Stimulated activated CD8-positive, alpha-beta memory T cell treated with anti-CD3 and anti-CD28 coated beads, Interleukin-2, amount 100 ng/mL, for 1 hour (primary cell): ENCODE measurements at places on chromosomes 5 and 9.

- DNase-seq = no peak
Observed at GRCh38 chr5:122702524-122702875, 72.4 kb upstream of the SNX2 start.

DNA sequence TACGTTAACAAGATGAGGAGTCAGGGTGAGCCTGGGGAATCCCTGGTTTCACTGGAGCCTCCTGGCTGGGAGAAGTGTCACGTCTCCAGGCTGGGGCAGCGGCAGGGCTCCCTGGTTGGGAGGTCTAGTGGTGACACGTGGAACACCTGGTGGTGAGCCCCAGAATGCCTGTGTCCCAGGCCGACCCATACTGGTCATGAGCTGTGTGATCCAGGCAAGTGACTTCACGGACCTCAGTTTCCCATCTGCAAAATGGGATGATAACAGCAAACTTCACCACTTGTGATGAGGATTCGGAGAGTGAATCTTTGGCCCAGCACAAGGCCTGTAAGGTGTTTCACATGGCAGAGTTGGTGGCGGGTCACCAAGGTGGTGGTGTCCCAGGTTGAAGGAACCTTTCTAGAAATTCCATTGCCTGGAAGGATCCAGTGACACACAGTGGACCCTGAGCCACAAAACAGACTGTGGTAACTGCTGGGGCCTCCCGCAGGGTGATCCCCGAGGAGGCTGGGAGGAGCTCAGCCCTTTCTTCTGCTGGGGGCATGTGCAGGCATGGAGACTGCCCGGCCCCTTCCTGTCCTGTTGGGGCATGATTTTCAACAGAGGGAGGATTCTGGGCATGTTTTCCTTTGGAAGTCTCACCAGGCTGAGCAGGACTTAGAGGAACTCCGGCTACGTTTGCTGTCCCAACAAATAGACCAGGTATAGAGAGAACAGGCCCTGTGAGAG is 153.9 kb upstream of the IER5L start:
- no peak for DNase-seq

DNA sequence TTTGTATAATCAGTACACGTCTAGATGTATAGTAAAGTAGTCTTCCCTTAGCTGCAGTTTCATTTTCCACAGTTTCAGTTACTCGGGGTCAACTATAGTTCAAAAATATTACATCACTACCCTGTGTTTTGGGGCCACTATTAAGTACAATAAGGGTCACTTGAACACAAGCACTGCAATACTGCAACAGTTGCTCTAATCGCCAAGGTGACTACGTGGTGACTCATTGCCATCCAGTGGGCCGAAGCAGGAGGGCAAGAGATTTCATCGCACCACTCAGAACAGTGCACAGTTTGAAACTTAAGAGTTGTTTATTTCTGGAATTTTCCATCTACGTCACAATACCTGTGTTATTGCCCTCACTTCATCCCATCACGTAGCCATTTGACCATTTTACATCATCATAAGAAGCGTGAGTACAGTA is at the start of gene ARL14EPL:
Gene ARL14EPL (plus strand): TSS at position 379 of the 424 bp plus-strand sequence. CDS start 18,994 bp downstream, outside the sequence.
- DNase-seq = no peak

DNA sequence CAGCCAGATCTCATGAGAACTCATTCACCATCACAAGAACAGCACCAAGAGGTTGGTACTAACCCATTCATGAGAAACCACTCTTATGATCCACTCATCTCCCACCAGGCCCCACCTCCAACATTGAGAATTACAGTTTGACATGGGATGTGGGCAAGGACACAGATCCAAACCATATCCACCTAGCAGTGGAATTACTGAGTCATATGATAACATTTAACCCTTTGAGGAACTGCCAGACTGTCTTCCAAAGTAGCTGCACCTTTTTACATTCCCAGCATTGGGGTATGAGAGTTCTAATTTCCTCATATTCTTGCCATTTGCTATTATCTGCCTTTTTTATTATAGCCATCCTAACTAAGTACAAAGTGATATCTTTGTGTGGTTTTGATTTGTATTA is 51.9 kb downstream of the CTNNA1 start:
- no peak for DNase-seq

DNA sequence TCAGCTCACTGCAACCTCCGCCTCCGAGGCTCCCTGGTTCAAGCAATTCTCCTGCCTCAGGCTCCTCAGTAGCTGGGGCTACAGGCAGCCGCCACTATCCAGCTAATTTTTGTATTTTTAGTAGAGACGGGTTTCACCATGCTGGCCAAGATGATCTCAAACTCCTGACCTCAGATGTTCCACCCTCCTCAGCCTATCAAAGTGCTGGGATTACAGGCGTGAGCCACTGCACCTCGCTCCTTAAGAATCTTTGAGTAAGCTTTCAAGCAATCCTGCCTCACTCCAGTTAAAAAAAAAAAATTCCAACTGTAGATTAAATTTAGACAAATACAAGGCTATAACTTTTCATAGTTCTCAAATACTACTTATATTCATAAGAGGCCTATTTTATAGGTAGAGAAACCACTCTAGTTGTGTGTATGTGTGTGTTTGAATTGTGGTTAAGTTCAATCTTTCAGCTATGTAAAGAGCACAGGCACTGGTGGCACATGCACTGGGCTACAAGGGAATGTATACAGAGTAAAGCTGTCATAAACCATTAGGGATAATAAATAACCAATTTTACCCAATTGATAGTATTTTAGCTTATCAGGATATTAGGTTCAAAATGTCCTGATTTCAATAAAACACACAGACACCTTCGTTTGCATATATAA is 50.6 kb upstream of the RAPGEF6 start:
- DNase-seq = no peak

GRCh38 chr9:70933321-70933720 is 188.1 kb downstream of the TRPM3 start:
- no peak for DNase-seq
